CD8-positive, alpha-beta memory T cell (primary cell): ENCODE measurements at places on chromosomes 3 and 15. TPM values are rescaled to one million over a fixed set of nuclear protein-coding genes. Genes with fewer than 3 reads are reported as not detected.

- DNase-seq, result no peak
Measured at GRCh38 chr3:169384573-169384972, 278.9 kb downstream of the MECOM start.

- no peak for DNase-seq
Measured at GRCh38 chr3:30659270-30660130, 53.1 kb downstream of the TGFBR2 start.

- DNase-seq, result no peak
Measured at GRCh38 chr15:76206325-76206976, 104.8 kb downstream of the ETFA start.

GRCh38 chr3:159829056-159829455 lies 159.6 kb upstream of the IL12A start:
- no peak for DNase-seq

GRCh38 chr3:143576568-143577270 lies 271.5 kb downstream of the SLC9A9 start:
- DNase-seq, result no peak

- DNase-seq, result no peak
Measured at GRCh38 chr15:61364871-61365270, 135.8 kb upstream of the RORA start.

- DNase-seq, result no peak
Measured at GRCh38 chr3:62361824-62362223, 11.5 kb downstream of the FEZF2 start.

- no peak for DNase-seq
Measured at GRCh38 chr3:129031476-129032215, 28.9 kb upstream of the GP9 start.

DNA sequence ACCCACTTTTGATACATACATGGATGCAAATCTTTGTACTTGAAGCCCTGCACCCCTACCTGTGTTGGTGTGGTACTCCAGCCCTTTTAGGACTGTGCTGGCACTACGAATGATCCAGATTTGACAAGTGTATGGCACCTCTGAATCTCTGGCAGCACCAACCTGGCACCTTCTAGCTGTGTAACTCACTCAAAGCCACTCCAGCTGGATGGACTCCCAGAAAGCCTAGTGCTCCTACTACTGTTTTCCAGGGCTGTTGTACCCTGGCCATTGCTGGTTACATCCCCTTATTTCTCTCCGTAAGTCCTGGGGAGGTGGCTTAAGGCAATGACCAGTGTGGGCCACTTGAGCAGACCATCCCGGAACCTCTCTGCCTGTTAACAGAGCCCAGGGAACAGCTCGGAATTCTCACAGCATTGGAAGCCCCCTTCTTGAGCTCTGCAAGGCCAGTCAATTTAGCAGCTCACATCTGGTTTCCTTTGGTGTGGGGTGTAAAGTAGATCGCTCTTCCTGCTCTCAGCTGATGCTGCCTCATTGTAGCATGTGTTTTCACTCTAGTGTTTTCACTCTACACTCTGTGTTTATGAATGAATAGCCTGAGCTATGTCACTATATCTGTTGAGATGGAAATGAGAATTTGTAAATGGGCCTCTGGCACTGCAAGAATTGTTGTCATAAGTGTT lies 12.2 kb downstream of the CALML4 start:
- DNase-seq, result no peak

DNA sequence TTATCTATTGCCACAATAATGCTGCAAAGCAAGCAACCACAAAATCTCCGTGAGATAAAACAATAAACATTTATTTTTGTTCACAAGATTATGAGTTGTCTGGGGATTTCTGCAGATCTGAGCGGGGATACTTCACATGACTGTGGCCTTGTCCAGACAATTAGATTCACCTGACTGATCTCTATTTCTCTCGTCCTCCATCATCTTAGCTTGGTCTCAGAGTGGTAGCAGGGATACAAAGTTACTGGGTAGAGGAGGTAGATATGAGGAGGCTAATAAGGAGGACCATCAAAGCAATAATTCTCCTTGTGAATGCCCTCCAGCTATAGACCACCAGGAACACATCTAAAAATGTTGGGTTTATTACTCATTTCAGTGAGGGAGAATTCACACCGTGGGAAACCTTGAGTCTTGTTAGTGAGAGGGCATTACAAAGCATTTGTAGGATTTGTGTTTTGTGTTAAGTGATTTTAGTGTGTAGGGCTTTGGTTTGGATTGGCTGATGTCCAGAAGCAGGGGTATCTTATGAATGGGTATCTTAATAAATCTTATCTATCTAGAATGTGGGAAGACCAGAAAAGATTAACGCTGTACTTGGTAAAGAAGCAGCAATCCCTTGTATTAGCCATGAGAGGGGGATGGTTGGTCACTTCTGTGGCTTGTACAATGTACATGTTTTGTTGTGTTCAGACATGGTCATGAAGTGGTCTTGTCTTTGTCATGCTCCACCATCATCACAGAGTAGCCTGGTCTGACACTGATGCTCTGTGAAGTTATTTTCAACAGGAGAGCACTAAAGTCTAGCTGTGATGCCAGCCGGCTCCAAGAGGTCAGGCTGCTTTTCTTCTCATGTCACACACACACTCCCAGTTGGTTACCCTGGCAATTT lies 287.6 kb upstream of the STT3B start:
- DNase-seq, result no peak

GRCh38 chr3:71026634-71027578 lies 556.6 kb downstream of the FOXP1 start:
- no peak for DNase-seq

DNA sequence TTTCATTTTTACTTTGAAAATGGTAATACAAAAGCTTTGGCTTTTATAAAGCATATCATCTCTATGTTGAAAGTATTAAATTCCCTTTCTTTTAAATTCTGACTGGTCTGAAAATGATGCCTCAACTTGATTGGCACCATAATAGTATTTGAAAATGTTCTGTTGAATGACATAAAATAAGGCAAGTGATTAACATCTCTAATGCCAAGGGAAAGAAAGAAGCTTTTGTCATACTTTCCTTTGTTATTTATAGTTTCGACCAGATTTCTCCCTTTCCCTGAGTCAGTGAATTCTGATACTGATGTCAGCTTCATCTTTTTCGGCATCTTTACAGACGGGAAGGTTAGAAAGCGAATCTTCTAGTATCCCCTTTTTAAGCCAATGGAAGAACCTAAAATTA lies 3.4 kb upstream of the AP4E1 start:
- DNase-seq, result no peak

GRCh38 chr3:190396001-190396400 lies 8.0 kb downstream of the CLDN16 start:
- DNase-seq, result no peak

DNA sequence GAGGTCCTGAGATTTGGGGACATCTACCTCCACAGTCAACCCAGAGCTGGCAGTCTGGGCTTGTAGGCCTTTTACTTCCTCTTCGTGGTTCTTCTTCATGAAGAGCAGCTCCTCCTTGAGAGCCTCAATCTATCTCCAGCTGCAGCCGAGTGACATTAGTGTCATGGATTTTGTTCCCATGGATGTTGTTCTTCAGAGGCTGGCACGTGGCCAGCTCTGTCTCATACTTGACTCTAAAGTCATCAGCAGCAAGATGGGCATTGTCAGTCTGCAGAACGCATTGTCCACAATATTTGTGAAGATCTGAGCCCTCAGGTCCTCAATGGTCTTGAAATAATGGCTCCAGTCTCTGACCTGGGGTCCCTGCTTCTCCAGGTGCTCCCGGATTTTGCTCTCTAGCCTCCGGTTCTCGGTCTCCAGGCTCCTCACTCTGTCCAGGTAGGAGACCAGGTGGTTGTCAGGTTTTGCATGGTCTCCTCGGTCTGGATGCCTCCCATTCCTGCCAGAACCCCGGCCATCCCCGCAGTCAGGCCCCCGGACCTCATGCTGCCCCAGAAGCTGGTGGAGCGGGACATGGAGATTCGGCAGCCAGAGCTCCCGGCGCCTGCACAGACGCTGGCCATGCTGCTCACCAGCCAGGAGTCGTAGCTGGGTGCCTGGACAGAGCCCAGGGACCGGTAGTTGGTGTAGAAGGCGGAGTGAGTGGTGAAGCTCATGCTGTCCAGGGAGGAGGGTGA lies 3.4 kb upstream of the CCNL1 start:
- no peak for DNase-seq

The CLSTN2 gene
- not detected for total RNA-seq

The PDIA5 gene
- total RNA-seq, result 12.7 TPM

The SLC2A2 gene
- total RNA-seq, result not detected

The DUOXA2 gene
- total RNA-seq, result not detected

The CPNE9 gene
- 0.16 TPM for total RNA-seq

The ACAD11 gene
- total RNA-seq, result 9.5 TPM
